ENCODE measurements at places on chromosomes 16 and 17. TPM values are rescaled to one million over a fixed set of nuclear protein-coding genes. Genes with fewer than 3 reads are reported as not detected.

GRCh38 chr16:12245921-12246720, 269.6 kb downstream of the SNX29 start:
- no peak overlapping the region for H3K27ac ChIP-seq
- no peaks in the 10 kb centered on the region for H3K4me1 ChIP-seq
- no peaks in the 10 kb centered on the region for H3K36me3 ChIP-seq
- H3K4me3 ChIP-seq: no peak overlapping the region
- no peaks in the 10 kb centered on the region for H3K27me3 ChIP-seq
- DNase-seq: no peak

DNA sequence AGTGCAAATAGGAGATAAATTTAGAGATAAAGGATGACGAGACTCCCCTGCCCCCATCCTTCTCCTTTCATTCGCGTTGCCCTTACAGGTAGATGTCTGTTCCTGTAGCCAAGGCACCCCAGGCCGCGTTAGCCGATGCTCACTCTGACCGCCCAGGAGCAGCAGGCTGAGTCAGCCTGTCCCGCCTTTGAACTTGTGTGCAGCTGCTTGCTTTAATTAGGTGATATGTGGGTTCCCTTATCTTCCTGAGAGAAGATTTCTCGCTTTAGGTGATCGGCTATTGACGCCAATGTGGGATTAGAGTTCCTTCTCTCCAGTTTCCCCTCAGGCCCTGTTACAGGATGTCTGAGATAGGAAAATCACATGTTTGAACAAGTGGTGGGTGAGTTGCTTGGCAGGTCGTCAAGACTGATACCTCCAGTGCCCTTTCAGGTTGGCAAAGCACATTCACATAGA, 119.5 kb downstream of the MSI2 start:
- H3K27me3 ChIP-seq: no peaks in the 10 kb centered on the region
- DNase-seq: no peak
- no peaks in the 10 kb centered on the region for H3K36me3 ChIP-seq
- H3K27ac ChIP-seq: no peak overlapping the region
- no peak overlapping the region for H3K4me3 ChIP-seq

GRCh38 chr16:67248073-67248400, 742 bp upstream of the SLC9A5 start:
- DNase-seq: no peak
- no peaks in the 10 kb centered on the region for H3K36me3 ChIP-seq
- peaks cover 11% of the 10 kb centered on the region for H3K27me3 ChIP-seq

GRCh38 chr17:66413559-66414520, 111.4 kb downstream of the PRKCA start:
- H3K4me1 ChIP-seq: peaks cover 6% of the 10 kb centered on the region
- H3K27ac ChIP-seq: no peak overlapping the region
- H3K4me3 ChIP-seq: no peak overlapping the region
- no peaks in the 10 kb centered on the region for H3K36me3 ChIP-seq
- H3K27me3 ChIP-seq: no peaks in the 10 kb centered on the region

GRCh38 chr17:40597156-40597555, 31.9 kb upstream of the CCR7 start:
- H3K36me3 ChIP-seq: no peaks in the 10 kb centered on the region
- no peak overlapping the region for H3K4me3 ChIP-seq
- no peak for DNase-seq
- H3K27ac ChIP-seq: no peak overlapping the region

- peaks cover 12% of the 10 kb centered on the region for H3K4me1 ChIP-seq
- DNase-seq: no peak
- H3K27me3 ChIP-seq: no peaks in the 10 kb centered on the region
These were observed 4.2 kb downstream of the KRT24 start for GRCh38 chr17:40699371-40699770.

DNA sequence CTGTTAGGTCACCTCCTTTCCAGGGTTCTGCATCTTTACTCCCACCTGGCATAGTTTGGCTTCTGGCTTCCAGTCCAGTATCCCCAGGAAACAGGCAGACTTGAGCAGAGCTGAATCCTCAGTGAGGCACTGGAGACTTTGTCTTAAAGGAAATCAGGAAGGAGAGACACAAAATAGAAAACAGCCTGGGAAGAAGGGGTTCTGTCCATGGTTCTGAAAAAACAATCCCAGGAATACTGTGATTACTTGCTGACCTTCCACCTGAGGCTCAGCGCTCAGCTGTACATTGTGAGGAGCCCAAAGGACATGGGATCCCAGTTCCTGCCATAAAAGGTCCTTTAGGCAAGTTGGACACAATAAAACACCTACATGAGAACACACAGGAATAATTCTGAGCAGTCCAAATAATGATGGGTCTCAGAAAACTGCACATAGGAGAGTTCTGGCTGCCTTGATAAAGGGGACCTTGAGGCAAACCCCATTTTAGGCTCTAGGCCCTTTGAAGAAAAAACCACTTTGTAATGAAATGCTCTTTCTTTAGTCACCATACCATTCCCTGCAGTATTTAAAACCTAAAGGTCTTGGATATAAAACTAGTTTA, 81.4 kb upstream of the CRHR1 start:
- no peak for DNase-seq
- H3K27me3 ChIP-seq: peaks cover 28% of the 10 kb centered on the region
- no peak overlapping the region for H3K27ac ChIP-seq
- no peaks in the 10 kb centered on the region for H3K4me1 ChIP-seq
- no peak overlapping the region for H3K4me3 ChIP-seq

DNA sequence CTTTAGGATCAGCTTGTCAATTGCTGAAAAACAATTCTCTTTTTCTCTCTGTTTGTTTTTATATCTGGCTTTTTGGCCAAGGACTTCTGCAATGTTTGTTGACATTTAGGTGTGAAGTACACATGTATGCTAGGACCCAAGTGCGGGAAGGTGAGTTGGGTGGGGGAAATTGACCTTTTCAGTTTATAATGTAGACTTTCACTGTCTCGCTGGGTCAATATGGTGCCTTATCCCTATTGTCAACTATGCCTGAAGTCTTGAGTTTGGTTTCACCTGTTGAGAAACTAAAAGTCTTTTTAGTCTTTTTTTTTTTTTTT, 9.5 kb downstream of the WWP2 start:
- H3K27me3 ChIP-seq: no peaks in the 10 kb centered on the region
- no peak overlapping the region for H3K27ac ChIP-seq
- H3K4me1 ChIP-seq: peaks cover 39% of the 10 kb centered on the region
- H3K36me3 ChIP-seq: no peaks in the 10 kb centered on the region
- DNase-seq: no peak

GRCh38 chr16:27489906-27490305, 59.8 kb downstream of the GTF3C1 start:
- no peak for DNase-seq
- no peak overlapping the region for H3K4me3 ChIP-seq
- peaks cover 100% of the 10 kb centered on the region for H3K36me3 ChIP-seq
- no peaks in the 10 kb centered on the region for H3K4me1 ChIP-seq
- no peaks in the 10 kb centered on the region for H3K27me3 ChIP-seq

- H3K36me3 ChIP-seq: no peaks in the 10 kb centered on the region
- no peak for DNase-seq
- no peak overlapping the region for H3K4me3 ChIP-seq
- no peak overlapping the region for H3K27ac ChIP-seq
These were observed 24.2 kb downstream of the ZNRF1 start for GRCh38 chr16:75023009-75023408.

GRCh38 chr17:64115822-64116534, 14.0 kb downstream of the ERN1 start:
- H3K4me3 ChIP-seq: no peak overlapping the region
- no peaks in the 10 kb centered on the region for H3K36me3 ChIP-seq
- H3K27ac ChIP-seq: peak overlapping the region; percentile 44

GRCh38 chr17:74541176-74542111, 4.5 kb downstream of the CD300C start:
- no peaks in the 10 kb centered on the region for H3K27me3 ChIP-seq
- DNase-seq: peak; percentile 34
- no peak overlapping the region for H3K4me3 ChIP-seq
- H3K27ac ChIP-seq: no peak overlapping the region
- no peaks in the 10 kb centered on the region for H3K4me1 ChIP-seq

The EIF4A3 gene
- total RNA-seq: 54.1 TPM

The CLEC10A gene
- 7.7 TPM for total RNA-seq

The ANKRD40CL gene
- not detected for total RNA-seq
